ENCODE measurements at places on chromosomes 5 and 9.

- no peak for DNase-seq
These were observed at the start of gene PCDHB2 for GRCh38 chr5:141094481-141095262. PCDHB2 (plus strand) TSS chr5:141094615; CDS start chr5:141094791, 176 bp downstream.

- DNase-seq, result no peak
These were observed 3.7 kb upstream of the DPM2 start for GRCh38 chr9:127941062-127941960.

DNA sequence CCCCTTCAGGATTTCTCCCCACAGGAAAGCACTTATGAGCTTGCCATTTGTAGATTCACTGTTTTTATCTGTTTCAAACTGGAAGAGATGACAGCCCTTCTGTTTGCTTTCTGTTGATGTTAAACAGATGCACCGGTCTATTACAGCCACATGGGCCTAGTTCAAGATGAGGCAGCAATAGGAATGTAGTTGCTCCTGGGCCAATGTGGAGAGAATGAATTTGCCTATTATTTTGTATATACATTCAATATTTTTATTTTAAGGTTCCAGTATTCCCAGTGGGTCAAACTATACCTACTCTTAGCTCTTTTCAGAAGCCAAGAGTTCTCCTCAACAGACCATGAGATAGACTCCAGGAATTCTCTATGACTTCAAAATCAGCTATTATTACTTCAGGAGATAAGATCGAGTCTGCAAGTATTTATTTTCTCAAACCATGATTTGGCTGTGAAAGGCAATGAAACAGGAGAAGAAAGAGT is 461.6 kb downstream of the RASEF start:
- no peak for DNase-seq

- DNase-seq, result no peak
These were observed 70.3 kb upstream of the VCAN start for GRCh38 chr5:83401122-83401731.

- DNase-seq, result no peak
These were observed 11.0 kb downstream of the SNAPC3 start for GRCh38 chr9:15433661-15434060.

DNA sequence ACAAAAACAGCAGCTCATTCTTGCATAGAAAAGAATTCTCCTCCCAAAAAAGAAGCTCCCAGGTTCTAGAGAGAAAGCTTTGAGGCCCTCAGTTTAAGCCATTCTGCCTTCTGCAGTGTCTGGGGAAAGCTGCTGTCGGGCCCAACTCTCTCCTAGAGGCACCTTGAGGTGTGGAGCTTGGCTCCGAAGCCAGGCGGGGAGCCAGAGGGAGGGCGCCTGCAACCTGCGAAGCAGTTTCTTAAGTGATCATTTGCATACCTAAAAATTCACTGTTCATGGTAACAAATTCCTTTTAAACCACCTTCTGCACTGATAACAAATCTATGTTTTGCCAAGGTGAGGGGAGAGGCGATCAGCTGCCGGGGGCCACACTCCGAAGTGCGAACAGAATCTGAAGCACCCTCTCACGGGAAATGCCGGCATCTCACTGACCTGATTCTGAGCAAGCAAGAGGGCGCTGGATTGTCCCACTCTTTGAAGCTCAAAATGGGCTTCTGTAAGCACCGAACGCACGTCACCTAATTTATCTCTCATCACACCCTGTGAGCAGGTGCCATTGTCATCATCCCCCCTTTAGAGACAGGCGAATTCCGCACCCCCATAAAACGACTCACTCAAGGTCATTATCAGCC is 86.1 kb downstream of the GTF3C4 start:
- no peak for DNase-seq

DNA sequence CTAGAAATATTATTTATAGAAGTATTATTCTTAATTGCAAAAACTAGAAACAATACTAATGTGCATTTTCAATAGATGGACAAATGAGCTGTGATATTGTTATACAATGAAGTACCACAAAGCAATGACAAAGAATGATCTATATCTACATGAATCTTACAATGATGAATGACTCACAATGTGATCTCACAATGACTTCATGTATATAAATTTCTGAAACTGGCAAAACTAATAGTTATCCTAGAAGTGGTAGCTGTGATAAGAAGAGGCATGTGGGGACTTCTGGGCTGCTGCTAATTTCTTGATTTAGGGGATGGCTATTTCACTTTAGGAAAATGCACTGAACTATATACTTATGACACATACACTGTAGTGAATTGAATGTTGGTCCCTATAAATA is 396.0 kb upstream of the ZNF608 start:
- DNase-seq, result no peak

DNA sequence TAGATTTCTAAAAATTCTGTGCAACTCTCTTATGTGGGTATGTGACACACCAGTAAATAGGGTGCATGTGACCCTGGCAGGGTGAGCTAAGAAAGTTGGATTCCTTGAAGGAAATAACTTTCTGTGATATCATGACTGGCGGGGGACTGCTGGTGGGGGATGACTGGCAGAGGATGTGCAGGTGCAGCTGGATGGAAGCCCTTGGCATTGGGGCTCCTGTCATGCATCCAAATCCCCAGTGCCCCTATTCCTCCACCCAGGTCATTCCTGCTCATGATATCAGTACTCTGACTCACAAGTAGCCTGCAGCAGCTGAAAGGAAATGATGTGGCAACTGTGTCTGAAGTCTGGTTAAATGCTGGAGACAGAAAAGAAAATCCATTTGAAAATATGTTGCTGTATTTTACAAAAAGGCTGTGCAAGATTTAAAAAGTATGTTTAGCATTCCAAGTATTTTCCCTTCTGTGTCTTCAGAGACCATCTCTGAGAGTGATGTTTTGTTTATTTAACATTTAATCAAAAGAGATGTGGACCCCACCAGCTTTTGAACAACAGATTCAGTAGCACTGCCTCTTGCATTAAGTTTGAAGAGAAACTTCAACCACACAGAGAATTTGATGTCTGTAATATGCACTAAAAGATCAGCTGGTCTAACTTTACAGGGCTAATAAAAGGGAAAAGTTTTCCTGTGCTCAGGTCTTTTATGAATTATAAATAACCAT is 17.9 kb upstream of the ZSWIM6 start:
- no peak for DNase-seq

All from stimulated activated CD8-positive, alpha-beta memory T cell treated with anti-CD3 and anti-CD28 coated beads, Interleukin-2, amount 100 ng/mL, for 48 hours (primary cell).